CD4-positive, alpha-beta T cell treated with Interleukin-6 for 4 hours (primary cell): ENCODE measurements at places on chromosomes 11 and 22.
A peak's percentile ranks its signal among the peaks of the same experiment; 100 is the strongest.

DNA sequence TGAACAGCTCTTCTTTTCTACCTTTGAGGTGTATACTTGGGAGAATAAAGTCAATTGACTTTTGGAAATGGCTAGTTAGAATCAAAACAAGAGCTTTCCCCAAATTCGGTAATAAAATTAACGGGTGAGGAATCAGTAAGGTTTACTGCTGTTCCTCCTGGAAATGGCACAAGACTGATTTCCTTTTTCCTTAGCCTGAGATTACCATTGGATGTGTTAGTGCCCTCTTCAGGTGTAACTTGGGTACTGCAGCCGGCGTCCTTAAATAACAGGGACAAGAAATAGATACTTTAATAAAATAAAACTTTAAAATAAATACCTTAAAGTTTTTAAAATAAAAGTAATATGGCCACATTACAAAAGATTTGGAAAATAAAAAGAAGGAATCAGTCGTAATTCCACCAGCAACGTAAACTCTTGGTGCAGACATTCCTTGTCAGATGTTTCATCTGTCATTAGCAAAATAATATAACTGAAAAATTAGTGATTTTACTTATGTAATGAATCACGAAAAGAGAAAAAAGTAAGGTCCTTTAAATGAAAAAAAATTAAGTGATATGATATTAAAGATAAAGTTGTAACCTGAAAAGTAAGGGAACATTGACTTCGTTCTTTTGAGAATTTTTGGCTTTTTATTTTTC, 29.7 kb downstream of the ZFTA start:
- DNase-seq: peak; percentile 73

DNA sequence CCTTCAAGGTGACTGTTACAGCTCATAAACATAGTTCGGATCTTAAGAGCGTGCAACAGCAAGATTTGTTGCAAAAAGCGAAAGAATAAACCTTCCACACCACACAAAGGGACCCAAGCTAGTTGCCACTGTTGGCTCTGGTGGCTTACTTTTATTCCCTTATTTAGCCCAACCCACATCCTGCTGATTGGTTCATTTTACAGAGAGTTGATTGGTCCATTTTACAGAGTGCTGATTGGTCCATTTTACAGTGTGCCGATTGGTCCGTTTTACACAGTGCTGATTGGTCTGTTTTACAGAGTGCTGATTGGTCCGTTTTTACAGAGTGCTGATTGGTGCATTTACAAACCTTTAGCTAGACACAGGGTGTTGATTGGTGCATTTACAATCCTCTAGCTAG, 776.9 kb upstream of the CNTN5 start:
- DNase-seq: no peak

DNA sequence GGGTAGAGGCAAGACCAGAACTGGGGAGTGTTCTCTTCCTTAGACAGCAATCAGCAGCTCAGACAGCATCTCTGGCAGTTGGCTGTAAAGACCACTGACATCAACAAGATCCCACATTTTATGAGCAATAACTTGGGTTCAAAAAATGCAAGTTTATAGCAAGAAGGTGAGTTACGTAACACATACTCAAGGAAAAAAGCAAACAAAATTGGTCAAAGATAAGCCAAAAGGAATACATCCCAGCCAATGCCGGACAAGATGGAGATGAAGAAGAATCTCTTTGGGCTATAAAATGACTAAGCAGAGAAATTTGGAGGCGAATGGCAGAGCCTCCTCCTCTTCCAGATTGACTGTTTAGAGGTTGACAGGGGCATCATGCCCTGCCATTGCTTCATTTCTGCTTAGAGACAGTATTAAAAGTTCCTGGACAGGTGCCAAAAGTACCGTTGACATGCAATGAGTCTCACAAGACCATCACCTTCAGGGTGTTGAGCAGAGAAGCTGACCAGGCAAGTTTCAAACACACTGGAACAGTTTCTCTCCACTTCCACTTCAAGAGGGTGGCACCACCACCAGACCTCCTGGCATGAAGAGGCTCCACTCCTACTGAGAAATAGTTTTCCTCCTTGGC, 55.9 kb downstream of the ENDOD1 start:
- no peak for DNase-seq

DNA sequence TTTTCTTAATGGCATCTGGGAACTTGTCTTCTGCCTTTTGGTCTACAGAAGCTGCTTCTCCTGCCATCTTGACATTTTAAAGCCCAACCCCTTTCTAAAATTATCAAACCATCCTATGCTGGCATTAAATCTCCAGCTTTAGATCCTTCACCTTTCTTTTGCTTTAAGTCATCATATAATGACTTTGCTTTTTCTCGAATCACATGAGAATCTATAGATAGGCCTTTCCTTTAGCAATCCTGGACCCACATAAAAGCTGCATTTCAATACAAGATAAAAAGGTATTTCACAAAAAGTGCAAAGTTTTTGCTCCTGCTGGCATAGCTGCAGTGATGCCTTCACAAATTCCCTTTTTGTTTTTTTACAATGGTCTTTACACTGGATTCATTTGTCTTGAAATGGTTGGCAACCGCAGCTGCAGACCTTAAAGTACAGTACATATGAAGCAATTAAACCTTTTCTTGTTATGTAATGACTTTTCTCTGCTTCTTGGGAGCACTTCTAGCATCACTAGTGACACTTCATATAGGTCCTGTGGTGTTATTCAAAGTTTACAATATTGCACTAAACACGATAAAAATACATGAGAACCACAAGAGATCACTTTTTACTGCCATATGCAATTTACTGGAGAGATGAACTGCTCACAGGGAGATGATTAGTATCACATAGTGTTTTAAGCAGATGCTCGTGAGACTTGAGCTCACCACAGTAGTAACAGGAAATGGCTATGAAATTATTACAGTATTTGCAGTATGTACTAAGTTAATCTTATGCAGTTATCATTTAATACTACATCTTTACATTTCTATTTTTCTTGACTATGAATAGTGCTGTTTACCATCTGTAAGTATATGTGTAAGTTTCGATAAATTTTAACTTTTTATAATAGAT, 41.6 kb downstream of the ACER3 start:
- DNase-seq: no peak

DNA sequence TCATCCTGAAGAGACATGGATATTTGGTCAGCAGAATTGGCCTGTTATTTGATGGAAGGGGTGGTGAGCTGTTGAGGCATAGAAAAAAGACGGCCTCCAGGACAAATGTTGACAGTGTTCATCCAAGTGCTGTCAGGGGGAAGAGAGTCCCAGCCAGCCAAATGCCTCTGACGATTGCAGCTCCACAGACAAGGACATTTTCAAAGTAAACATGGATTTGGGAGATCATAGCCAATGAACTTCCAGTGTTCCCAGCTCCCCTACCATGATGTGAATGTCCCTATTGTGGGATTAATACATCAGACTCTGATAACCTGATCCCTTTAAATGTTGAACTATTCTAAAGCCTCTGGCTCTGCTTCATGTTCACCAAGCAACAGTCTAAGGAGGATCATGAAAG, 31.2 kb upstream of the PSMA1 start:
- no peak for DNase-seq

DNA sequence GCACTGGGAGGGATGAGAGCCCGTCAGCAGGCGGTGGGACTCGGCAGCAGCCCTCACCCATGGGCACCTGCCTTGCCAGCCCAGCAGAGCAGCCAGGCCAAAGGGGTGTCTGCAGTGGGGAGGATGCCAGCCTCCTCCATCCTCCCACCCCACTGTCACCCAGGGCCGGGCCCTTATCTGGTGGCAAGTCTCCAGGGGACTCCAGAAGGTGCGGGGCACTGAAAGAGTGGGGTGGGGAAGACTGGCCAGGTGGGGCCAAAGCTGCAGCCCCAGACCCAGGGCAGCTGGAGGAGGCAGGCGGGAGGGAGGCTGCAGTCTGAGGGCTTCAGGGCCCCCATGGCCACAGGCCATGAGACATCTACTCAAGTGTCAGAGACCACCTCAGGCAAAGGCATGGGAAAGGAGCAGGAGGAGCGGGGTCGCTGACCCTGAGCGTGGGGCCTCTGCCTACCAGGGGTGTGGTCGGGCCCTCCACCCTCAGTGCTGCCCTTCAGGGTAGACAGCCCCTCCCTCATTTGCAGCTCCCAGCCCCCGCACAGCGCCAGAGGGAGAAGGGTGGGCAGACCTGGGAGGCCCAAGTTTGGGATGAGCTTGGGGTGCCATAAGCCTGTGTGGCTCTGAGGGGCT, 3.5 kb downstream of the DGCR6L start:
- DNase-seq: no peak

GRCh38 chr11:2990617-2991451, 1.3 kb downstream of the NAP1L4 start:
- DNase-seq: peak; percentile 55

- no peak for DNase-seq
These were observed 3.3 kb downstream of the A4GALT start for GRCh38 chr22:42717197-42717928.

DNA sequence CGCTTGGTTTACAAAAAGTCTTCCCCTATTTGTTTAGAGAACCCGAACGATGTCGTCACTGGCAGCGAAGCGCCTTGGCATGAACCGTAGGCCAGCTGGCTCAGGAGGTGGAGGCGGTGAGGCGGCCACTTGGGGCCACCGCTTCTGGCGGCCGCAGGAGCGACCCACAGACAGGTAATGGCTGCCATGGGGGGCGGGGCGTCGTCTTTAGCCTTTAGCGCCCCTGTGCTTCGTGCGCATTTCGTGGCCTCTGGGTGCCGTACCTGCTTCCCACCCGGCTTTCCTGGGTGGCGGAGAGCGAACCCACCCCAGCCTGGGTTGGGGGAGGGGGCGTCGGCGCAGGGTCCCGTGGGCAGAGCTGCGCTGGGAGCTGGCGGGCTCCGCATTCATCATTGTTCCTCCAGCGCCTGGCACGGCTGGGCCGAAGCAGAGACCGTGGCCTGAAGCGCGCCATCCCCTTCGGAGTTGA, 469 bp upstream of the OSBP2 start:
- DNase-seq: peak; percentile 72

GRCh38 chr11:16169956-16170847, 186.1 kb downstream of the SOX6 start:
- DNase-seq: no peak

GRCh38 chr11:69359735-69360480, 66.0 kb downstream of the MYEOV start:
- no peak for DNase-seq

DNA sequence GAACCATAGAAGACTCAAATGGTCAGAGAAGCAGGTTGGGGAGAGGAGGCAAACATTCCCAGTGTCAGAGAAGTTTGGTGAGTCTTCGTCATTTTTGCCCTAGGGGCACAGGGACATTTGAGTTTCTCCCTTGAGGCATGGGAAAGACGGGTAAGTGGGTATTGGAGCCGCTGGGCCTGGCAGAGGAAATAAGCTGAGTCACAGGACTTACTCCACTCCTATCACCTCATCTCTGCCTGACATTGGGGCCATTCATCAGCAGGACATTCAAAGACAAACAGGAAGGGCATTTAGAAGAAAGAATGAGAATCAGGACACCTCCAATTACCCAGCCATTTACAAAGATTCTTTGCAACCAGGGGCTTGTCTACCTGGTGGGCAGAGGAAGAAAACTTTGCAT, 100.7 kb upstream of the SEZ6L start:
- no peak for DNase-seq

- no peak for DNase-seq
These were observed 12.3 kb upstream of the ARL14EP start for GRCh38 chr11:30310623-30311022.

- DNase-seq: no peak
These were observed 25.8 kb downstream of the POLA2 start for GRCh38 chr11:65287601-65288000.
